Retina (tissue), 1 donor: ENCODE measurements at places on chromosomes 7 and 10.

- DNase-seq, result no peak
These were observed 319.2 kb upstream of the COBL start for GRCh38 chr7:51635775-51636174.

- DNase-seq, result no peak
These were observed 86.4 kb upstream of the ELMO1 start for GRCh38 chr7:37534893-37535610.

GRCh38 chr7:105808703-105809590, 67.5 kb downstream of the ATXN7L1 start:
- DNase-seq, result no peak

DNA sequence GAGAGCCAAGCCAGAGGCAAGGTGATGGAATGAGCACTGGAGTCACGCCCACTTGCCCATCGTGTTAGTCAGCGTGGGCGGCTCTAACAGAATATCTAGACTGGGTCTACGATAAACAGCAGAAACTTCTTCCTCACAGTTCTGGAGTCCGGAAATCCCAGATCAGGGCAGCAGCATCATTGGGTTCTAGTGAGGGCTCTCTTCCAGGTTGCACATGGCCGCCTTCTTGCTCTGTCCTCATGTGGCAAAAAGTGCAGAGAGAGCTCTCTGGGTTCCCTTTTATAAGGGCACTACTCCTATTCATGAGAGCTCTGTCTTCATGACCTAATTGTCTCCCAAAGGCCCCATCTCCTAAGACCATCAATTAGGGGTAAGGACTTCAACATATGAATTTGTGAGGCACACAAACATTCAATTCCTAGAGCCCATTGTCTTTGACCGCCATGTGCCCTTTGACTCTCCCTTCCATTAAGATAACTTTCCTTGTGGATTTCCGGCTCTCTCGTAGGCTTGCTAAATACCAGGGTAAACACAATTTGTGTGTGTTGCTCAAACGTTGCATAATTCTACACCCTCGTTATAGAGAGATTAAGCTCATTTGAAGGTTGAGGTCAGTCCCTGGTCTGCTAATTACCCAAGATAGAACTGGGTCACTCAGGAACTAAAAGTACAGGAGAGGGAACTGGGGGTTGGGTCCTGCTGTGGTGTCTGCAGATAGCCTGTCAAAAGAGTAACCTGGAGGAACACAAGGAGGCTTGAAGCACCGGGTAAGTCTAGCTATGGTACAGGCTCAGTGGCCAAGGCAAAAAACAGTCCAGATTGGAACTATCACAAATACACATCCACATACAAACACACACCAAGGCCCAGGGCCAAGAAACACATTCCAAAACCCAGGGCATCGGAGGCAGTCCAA, 28.7 kb upstream of the USP6NL start:
- no peak for DNase-seq

GRCh38 chr10:103885617-103886016, 30.2 kb upstream of the SH3PXD2A start:
- DNase-seq, result no peak

DNA sequence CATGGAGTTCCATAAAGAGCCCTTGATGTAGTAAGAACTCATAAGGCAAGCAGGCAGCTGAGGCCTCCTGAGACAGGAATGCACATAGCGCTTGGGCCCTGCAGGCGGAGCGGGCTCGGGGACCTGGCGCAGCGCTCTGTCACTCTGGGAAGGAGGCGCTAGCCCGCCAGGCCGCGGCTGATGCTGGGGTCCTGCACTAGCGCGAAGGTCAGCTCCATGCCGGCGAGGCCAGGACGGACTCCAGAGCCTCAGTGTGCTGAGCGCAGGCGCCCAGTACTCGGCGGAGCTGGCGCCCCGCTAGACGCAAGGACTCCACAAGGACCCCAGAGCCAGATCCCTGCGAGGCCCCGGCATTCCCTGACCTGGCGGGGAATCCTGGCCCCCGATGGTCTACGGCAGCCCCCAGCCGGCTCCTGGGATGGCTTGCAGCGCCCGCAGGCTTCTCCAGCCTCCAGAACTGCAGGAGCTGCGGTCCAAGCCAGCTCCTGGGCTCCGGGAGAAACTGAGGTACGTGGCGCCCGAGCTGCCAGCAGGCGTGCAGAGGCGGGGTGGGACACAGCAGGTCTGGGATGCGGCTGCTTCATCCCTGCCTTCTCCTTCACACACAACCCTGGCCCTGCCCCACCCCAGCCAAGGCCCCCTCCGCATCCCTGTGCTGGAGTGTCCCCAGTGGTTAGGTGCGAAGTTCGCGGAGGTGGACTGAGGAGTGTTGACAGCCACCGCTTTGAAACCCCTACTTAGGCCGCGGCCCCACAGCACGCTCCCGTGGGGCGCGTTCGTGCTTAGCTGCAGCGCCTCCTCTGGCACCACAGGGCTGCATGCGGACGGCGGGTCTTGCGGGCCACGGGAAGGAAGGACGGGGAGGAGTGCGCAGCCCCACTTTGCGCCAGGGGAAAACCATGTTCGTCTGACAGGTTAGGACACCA, 761.5 kb upstream of the POM121L12 start:
- peak; percentile 20 for DNase-seq

DNA sequence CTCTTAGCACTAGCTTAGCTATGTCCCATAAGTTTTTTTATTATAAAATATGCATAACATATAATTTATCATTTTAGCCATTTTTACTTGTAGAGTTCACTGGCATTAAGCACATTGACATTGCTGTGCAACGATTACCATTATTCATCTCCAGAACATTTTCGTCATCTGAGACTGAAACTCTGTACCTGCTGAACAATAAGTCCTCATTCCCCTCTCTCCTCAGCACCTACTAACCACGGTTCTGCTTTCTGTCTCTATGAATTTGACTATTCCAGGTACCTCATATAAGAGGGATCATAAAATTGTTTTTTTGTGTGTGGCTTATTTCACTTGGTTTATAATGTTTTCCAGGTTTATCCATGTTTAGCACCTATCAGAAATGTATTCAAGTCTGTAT, 64.1 kb downstream of the SHOC2 start:
- DNase-seq, result no peak

DNA sequence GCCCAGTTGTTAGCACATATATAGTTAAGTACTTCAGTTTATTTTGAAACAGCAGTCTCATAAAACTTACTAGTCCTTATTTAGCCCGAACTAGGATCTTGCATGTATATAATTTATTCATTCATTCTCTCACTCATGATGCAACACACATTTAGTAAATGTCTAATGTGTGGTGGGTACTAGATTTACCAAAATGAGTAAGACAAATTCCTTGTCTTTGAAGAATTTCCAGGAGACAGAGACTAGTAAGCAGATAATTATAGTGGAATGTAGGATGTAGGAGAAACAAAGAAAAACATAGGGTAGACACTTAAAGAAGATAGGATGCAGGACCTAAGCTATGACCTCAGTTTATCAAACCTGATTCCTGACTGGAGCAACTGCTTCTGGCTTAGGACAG, 120.2 kb upstream of the AMPH start:
- DNase-seq, result no peak

GRCh38 chr7:55552320-55553023, 19.8 kb downstream of the VOPP1 start:
- peak; percentile 61 for DNase-seq

DNA sequence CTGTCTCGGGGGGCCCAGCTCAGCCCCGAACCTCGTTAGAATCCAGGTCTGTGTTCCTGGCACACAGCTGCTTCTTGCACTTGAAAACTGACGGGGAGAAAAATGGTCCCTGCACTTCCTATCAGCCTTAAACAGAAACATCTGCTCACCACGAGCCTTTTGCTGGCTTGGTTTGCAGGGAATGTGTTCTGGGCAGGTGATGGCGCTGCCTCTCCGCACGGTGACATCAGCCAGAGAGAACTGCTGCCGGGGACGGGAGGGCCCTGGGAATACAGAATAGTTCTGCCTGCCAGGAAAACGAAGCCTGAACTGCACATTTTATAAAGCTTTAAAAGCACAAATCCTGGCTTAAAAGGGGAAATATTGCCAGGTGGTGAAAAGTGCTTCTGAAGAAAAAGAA, 622.5 kb downstream of the TYW1 start:
- DNase-seq, result peak; percentile 49

DNA sequence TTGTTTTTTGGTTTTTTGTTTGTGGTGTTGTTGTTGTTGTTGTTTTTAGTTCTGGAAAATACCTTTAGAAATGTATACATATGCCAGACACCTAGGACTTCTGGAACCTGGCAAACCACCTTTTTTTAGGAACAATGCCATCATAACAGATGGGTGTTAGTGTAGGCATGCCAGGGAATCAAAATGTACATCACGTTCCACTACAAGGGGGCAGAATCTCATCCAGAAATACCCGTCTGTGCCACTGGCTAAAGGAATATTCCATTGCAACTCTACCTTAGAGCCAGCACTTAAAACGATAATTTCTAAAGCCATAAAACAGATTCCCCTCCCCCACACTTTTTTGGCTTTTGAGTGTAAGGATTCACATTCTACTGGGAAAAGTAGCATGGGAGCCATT, 239.8 kb downstream of the ETV1 start:
- DNase-seq, result no peak

GRCh38 chr10:34008656-34009055, 674.2 kb upstream of the NRP1 start:
- no peak for DNase-seq

- no peak for DNase-seq
These were observed 51.3 kb downstream of the NEURL1 start for GRCh38 chr10:103544657-103545310.

DNA sequence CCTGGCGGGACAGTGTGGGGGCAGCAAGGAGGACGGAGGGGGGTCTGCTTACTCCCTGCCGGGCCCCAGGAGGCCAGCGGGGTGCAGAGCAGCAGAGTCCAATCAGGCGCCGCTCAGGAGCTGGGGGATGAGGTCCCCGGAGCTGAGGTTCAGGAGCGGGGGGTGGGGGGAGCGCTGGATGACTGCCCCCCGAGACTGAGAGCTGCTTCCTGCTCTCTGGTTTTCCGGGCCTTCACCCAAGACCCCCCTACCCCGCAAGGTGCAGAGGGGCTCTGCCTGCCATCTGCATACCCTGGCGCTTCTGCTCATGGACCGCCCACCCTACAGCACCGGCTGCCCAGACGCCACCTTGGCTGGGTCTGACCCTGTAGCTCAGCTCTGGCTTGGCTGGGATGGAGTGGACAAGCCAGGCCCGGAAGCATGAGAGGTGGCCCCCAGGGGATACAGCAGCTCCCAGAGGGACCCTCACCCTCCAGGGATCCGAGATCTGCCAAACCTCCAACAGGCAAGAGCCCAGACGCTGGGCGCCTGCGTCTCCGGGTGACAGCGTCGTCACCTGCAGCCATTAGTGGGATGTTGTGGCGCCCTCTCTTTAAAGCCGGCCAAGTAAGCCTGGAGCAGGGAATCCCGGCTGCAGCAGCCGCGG, 930 bp downstream of the KNDC1 start:
- peak; percentile 74 for DNase-seq

- no peak for DNase-seq
These were observed 12.5 kb downstream of the SHOC2 start for GRCh38 chr10:110931769-110932381.

DNA sequence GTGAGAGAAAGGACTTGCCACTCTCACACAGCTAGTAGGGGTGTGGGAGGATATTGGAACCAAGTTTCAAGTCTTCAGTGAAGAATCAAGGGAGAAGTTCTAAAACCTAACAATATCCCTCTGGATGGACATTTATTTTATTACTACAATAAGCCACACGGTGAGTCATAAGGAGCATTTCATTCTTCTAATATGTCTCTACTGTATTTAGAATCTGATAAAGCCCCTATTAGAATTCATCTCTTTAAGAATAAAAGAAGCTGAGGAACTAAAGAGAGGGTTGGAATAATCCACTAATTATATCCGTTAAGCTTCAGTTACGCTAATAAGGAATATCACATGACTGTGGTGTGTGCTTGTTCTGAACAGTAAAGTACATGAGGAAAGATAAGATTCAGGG, 40.9 kb upstream of the ATRNL1 start:
- DNase-seq, result no peak

DNA sequence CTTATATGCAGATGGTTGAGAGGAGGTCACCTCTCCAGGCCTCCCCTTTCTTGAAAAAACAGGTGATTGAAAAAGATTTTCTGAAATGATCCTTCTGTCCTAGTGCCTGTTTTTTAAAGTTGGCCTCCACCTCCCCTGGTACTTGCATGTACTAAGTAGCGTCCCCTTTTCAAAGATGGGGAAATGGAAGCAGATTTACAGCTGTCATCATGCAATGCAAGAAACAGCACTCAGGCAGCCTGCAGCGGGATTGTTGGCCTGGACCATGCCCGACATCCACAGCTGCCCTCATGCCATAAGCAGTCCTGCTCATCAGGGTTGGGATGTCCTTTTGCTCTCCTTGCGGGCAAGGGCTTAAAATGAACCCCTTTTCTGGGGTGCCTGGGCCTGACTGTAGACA, 127.2 kb upstream of the MGMT start:
- no peak for DNase-seq

DNA sequence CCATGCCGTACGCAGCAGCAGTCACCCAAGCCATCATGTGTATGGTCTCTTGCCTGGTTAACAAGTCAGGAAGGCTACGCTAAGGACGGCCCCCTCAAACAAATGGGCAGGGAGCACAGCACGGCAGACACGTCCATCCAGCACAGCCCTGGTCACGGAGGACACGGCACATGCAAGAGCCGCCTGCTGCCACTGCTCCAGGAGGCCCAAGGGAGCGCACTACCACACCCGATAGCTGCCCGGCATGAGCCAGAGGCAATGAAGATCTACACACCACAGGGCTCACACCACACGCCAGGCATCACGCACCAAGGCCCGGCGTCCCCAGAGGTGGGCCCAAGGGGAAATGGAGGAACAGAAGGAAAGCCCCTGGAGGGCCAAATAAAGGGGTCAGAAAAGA, 134.2 kb downstream of the MAD1L1 start:
- DNase-seq, result no peak

GRCh38 chr7:17184805-17185689, 113.4 kb upstream of the AHR start:
- no peak for DNase-seq

DNA sequence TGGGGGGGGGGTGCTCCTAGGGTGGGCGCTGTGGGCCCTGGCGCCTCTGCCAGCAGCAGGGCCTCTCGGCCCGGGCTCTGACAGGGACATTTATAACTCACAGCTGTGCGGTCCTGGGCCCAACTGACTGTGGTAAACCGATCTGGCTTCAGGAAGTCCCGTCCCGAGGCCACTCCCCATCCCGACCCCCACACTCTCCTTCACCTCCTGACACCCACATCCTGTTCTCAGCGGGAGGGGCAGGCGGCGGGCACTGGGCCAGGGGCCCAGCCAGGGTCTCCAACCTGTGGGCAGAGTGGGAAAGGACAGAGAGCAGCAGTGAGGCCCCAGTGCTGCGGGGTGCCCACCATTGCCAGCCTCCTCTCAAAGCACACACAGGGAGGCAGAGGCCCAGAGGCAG, 69.1 kb downstream of the ZMIZ1 start:
- no peak for DNase-seq
